ENCODE measurements at places on chromosomes 13 and 19.

GRCh38 chr19:49157445-49158224 lies at the start of gene TRPM4:
TRPM4 (plus strand) TSS chr19:49157792; CDS start chr19:49157867, 75 bp downstream.
- DNase-seq, result peak; percentile 13

DNA sequence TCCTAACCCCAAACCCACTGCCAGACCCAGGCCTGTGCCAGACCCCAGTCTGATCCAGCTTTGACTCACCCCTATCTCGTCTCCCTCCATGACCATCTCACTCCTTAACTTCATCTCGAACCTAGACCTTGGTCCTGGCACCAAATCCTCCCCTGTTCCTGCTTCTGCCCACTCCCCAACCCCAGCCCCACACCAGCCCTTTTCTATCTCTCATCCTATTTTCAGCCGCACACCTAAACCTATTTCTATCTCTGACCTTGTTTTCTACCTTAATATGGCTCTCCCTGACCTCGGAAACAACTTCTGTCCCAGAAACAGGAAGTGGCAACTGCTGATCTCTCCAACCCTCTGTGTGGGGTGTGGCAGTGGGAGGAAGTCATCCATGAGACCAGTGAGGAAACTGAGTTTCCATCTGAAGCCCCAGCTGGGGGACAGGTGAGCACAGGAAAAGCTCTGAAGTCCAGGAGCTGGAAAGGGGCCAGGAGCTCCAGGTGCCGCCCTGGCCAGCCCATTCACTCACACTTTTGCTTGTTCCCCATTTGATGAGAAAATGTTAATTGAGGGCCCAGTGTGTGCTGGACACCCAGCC lies 13.7 kb downstream of the PTH2 start:
- DNase-seq, result no peak

DNA sequence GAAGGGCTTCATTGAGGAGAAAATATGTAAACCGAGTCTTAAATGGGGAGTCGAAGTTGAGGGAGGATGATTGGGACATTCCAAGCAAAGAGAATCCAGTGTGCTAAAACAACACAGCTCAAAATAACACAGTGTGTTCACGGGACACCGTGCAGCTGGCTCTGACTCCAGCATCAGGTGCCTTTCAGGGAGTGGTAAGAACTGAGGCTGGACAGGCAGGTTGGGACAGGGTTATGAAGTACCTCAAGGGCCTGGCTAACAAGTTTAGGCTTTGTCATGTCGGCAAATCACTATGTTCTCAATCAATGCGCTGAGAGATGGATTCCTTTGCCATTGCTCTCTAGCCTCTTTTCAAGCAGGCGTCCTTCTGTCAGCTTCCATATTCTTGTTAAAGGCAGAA lies 27.5 kb upstream of the WDFY2 start:
- no peak for DNase-seq

GRCh38 chr19:56156768-56157167 lies 15.7 kb downstream of the ZNF444 start:
- no peak for DNase-seq

DNA sequence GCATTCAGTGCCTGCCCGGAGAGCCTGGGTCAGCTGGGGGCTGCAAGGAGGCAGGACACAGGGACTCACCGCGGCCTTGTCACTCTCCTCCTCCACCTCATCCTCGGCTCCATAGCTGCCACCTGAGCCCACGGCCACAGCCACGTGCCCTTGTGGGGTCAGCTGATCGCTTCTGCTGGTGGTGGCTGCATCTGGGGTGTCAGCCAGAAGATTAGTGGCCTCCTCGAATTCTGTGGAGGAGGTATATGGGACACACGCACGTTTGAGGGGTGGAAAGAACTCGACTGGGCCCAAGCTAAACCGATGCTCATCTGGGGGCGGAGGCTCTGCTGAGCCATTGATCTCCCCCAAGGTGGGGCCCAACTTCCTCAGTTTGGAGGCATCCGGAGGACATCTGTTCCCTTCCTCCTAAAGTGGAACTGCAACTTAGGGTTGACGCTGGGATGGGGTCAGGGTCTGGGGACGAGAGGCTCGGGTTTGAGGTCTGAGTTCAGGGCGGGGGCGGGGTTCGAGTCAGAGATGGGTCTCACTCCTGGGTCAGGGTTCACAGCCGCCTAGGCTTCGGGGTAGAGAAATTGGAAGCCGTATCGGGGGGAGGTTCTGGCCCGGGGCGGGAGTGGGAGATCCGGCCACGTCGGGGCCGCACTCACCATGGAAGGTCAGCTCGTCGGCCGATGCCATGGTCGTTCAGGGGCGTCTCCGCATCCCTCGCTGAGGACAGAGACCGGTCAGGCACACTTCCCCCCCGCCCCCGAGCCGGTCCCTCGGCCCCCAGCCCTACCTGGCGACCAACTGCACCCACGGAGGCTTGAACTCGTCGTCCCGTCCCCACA lies 493 bp downstream of the YIPF2 start:
- DNase-seq, result no peak

- DNase-seq, result peak; percentile 94
Measured at GRCh38 chr19:2702170-2703076, at the start of gene GNG7. GNG7 (minus strand) TSS chr19:2702694; CDS start chr19:2520688, 182,006 bp downstream.

- no peak for DNase-seq
Measured at GRCh38 chr13:27592865-27593264, 27.5 kb downstream of the LNX2 start.

DNA sequence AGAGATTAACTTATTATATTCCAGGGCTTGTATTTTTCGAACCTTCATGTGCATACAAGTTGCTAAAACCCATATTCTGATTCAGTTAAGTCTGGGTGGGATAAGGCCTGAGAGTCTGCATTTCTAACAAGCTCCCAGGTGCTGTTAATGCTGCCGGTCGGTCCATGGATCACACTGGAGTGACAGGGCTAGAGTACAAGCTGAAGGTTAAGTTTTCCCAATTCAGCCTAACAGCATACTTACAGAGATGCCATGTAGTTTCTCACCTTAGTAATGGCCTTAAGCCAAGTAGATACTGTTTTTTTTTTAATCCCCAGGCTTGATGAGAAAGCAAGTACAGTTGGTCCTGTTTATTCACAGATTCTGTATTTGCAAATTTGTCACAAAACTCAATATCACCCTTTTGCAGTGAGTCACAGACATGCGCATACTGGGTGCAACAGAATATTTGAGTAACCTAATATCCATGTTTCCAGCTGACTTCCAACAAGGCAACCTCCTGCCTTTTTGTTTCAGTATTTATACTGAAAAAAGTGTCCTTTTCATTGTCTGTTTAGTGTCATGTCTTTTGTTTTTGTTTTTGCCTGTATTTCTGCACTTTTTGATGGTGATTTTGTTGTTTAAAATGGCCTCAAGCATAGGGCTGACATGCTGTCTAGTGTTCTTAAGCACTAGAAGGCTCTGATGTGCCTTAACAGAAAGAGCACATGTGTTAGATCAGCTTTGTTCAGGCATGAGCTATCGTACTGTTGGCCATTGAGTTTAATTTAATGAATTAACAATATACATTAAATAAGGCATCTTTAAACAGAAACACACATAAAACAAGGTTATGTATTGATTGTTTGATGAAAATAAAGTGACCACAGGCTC lies 875.0 kb downstream of the PCDH9 start:
- no peak for DNase-seq

DNA sequence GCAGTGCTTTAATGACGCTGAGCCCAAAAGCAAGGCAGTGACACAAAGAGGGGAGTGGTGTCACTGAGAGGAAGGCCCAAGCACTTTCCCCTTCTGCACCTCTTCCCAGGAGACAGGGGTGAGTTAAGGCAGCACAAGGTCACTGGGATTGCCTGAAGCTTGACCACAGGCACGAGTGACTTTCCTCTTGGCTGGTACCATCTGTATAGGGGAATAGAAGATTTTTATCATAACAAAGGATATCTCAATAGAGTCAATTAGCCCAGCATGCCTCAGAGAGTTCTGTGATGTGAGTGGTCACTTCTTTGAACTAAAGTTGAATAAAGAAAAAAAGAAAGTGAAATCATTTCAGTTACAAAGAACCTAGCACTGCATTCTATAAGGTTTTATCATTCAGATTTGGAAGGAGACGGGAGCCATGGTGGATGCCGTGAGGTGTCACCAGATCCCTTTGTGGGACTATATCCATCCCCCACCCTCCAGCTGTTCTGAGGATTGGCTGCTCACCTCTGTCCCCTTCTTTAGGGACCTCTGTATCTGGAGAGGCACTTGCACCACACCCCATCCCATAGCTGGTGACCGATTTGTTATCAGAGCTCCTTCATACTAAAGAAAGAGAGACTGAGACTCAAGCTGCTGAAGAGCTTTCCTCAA lies 291.2 kb downstream of the DCT start:
- no peak for DNase-seq

GRCh38 chr13:41130356-41130755 lies 2.2 kb downstream of the KBTBD6 start:
- DNase-seq, result no peak

DNA sequence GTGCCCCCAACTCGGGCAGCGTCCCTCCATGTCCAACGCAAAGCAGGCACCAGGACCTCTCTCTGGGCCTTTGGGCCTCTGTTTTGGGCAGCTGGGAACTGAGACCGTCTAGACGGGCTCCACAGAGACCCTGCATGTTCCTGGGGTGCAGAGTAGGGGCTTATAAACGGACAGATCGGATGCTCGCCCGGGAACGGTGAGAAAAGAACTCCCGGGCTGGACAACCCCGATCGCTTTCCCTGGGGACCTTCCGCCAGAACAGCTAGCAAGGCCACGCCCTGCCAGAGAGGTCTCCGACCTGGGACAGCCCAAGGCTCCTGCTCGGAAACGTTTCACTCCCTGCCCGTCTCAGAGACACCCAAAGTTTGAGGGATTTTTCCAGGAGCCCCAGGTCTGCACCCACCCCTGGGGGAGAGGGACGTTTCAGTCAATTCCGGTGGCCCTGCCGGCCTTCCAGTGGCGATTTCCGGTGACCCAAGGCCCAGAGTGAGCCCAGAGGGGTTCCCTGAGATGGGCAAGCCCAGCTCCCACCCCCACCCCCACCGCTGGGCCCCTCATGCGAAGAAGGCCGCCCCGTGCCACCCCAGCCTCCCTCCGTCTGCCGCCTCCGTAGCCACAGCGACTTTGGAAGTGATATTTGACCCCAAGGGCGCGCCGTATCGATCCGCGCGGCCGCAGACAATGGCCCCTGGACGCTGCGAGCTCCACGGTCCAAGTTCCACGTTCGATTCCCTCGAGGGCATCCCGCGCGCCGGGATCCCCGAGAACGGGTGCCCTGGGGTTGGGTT lies 1.7 kb downstream of the NR2F6 start:
- no peak for DNase-seq

DNA sequence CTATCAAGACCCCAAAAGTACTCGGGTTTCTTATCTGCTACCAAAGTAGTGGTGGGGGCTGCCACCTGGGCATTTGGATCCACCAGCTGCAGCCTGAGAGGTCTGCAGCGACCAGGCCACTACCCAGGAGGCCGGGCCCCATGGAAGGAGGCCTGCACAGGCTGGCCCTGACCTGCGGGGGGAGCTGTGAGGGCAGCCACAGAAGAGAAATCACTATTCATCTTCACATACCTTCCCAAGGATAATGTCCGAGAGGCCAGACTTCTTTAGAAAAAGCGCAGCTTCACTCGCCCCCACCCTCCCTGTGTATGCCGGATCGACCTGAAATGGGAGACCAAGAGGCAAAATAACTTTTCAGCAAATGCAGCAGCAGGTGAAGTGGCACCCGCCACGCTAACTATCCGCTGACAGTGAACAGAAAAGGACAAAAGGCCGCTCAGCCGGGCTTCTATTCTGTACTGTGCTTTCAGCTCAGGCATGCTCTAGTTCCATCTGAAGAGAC lies 30.1 kb downstream of the EPS15L1 start:
- no peak for DNase-seq

GRCh38 chr13:46387064-46387851 lies at the start of gene RUBCNL:
RUBCNL (minus strand) TSS chr13:46387252; CDS start chr13:46372475, 14,777 bp downstream.
- DNase-seq, result peak; percentile 3

GRCh38 chr19:35069696-35070095 lies 28.2 kb downstream of the HPN start:
- no peak for DNase-seq

DNA sequence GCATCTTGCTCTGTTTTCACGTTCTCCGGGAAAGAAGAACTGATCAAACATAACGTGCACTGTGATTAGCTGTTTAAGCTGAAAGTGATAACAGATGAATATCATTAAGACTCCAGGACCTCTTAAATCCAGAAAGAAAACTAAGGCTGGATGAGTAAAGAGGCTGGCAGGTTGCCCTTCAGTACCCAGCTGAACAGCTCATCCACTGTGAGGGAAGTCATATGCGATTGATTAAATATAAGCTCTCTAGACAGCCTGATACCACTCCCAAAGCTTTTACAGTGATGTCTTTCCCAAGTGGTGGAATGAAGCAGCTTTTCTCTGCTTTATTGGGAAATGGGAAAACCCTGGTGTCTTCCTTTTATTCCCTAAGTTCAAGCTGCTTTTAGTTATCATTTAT lies 116.9 kb downstream of the EFNB2 start:
- DNase-seq, result no peak

GRCh38 chr19:24046550-24046949 lies 40.4 kb upstream of the ZNF254 start:
- no peak for DNase-seq

- DNase-seq, result no peak
Measured at GRCh38 chr19:46967578-46968032, 52.0 kb upstream of the NPAS1 start.

GRCh38 chr13:37306778-37307544 lies 201.5 kb upstream of the CSNK1A1L start:
- DNase-seq, result no peak

GRCh38 chr13:19605161-19605955 lies 28.1 kb upstream of the MPHOSPH8 start:
- DNase-seq, result no peak

DNA sequence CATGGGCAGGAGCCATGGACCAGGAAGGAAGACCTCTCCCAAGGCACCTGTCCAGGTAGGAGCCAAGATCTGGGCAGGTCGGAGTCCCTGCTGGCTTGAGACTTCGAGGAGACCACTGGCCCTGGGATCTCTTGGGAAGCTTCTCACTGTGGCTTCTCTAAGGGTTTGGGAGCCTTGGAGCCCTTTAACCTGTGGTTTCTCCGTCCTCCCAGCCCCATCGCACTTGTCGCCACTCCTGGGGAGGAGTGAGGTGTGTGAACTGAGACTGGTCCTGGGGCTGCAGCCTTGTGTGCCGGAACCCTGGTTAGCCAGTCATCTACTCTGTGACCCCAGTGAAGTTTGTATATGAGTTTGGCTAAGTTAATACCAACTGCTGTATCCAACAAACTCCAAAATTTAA lies 8.2 kb downstream of the ZNF805 start:
- no peak for DNase-seq

GRCh38 chr13:96100457-96101220 lies 10.7 kb downstream of the HS6ST3 start:
- DNase-seq, result no peak

GRCh38 chr19:2053601-2054389 lies 2.8 kb upstream of the MKNK2 start:
- DNase-seq, result no peak

DNA sequence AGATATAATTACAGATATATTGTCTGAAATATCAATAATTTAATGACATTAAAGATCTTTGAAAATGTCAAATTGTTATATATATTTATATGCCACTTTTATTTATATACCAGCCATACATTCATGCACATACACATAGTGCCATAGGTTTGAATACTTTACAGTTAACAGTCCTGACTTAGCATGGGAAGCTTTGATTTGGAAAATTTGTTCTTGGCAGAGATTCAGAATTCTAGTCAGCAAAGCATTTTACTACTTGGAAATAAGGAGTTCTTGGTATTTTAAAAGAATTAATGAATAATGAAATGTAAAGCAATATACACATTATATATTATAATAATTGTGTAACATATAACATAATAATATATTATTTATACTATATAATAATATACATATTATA lies 277.0 kb upstream of the PCDH20 start:
- DNase-seq, result no peak

GRCh38 chr19:30674656-30675055 lies 302.5 kb downstream of the ZNF536 start:
- DNase-seq, result no peak

GRCh38 chr13:52975161-52975560 lies 53.5 kb upstream of the OLFM4 start:
- no peak for DNase-seq

Data from activated T-helper 9 cell treated with anti-CD3 and anti-CD28 coated beads, Interleukin-2, amount 50 U/mL, for 16 hours (primary cell).